ENCODE measurements at places on chromosomes 1 and 21. TPM values are rescaled to one million over a fixed set of nuclear protein-coding genes. Genes with fewer than 3 reads are reported as not detected.

DNA sequence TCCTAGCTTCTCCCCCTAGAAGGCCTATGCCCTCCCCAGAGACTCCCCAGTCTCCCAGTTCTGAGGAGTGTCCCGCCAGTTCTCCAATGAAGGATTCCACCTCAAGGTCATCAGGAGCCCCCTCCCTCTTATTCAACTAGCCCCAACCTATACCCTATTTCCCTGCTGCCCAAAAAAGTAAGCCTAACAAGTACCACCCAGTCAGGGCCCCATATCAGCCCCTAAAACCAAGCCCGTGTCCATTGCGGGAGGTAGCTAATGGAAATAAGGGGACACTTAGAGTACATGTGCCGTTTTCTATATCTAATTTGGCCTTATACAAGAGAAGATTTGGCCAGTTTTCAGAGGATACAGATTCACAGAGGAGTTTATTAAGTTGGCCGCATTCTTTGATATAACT lies 416.2 kb downstream of the MATN1 start:
- H3K4me1 ChIP-seq, result no peaks in the 10 kb centered on the region
- peaks cover 2% of the 10 kb centered on the region for H3K27me3 ChIP-seq
- no peak for DNase-seq
- no peaks in the 10 kb centered on the region for H3K36me3 ChIP-seq

GRCh38 chr1:224292419-224292818 lies 37.6 kb downstream of the NVL start:
- no peaks in the 10 kb centered on the region for H3K27me3 ChIP-seq
- peaks cover 4% of the 10 kb centered on the region for H3K4me1 ChIP-seq
- no peak overlapping the region for H3K4me3 ChIP-seq

DNA sequence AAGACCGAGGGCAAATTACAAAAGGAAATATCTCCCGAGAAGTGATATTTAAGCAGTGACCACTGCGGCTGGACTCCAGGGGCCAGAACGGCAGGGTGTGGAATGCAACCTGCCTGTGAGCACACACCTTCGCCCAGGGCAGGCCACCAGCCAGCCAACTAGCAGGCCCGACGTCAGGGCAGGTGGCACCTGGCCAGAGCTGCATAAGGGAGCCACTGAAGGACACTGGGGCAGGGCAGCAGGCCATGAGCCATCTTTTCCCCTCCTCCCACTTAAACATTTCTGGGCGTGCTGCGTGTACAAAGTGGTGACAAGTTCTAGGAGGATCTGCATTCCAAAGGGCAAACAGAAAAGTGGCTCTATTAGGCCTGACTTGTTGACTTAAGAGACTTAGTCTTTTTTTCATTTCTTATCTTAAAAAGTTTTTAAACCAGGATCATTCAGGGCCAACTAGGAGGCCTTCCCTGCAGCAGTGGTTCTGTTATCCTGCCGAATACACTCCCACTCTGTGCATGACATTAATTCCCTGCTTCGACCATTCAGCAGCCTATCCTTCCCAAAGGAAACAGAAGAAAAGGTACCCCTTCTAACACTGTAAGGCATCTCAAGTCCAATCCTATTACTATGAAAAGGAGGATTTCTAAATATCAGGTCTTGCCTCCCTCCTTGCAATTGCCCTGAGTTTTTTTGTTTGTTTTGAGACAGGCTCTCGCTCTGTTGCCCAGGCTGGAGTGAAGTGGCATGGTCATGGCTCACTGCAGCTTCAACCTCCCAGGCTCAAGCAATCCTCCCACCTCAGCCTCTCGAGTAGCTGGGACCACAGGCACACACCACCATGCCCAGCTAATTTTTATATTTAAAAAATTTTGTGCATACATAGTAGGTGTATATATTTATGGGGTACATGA lies 96.3 kb downstream of the BCAR3 start:
- no peaks in the 10 kb centered on the region for H3K27me3 ChIP-seq
- H3K4me1 ChIP-seq, result peaks cover 32% of the 10 kb centered on the region
- H3K27ac ChIP-seq, result no peak overlapping the region
- H3K4me3 ChIP-seq, result no peak overlapping the region
- H3K36me3 ChIP-seq, result no peaks in the 10 kb centered on the region

The ALX3 gene
- not detected for total RNA-seq

The XCL1 gene
- not detected for total RNA-seq
